ENCODE measurements at places on chromosomes 12 and 14.

DNA sequence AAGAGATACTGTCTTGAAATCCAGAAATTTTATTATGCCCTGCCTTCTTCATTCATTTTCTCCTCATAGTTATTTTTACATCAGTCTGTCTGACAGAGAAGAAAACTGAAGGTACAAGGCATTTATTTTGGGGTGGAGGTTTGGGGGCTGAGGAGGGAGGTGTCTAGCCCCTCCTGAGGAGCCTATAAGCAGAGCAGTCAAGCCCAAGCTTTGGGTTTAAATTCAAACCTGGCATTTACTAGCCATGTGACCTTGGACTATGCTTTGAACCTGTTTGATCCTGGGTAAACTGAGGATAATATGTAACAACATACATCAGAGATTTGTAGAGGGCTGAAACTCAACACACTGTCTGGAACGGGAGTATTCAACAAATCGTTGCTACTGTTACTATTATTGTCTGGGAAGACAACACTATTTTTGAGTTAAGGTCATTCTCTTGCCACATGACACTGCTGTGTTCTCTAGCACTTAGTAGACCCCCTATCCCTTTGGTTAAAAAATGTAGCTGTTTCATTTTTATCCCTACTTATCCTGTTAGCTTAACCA lies 66.1 kb upstream of the STRN3 start:
- DNase-seq: no peak
- no peak overlapping the region for H3K27ac ChIP-seq
- H3K36me3 ChIP-seq: peaks cover under 1% of the 10 kb centered on the region
- H3K4me1 ChIP-seq: peaks cover 20% of the 10 kb centered on the region

GRCh38 chr12:118773956-118774723 lies 207.2 kb upstream of the SRRM4 start:
- H3K27ac ChIP-seq: no peak overlapping the region
- DNase-seq: no peak
- no peaks in the 10 kb centered on the region for H3K27me3 ChIP-seq
- H3K4me3 ChIP-seq: no peak overlapping the region
- H3K36me3 ChIP-seq: no peaks in the 10 kb centered on the region

- no peaks in the 10 kb centered on the region for H3K4me1 ChIP-seq
- peak; percentile 14 for DNase-seq
- no peaks in the 10 kb centered on the region for H3K36me3 ChIP-seq
- H3K27ac ChIP-seq: no peak overlapping the region
- H3K4me3 ChIP-seq: no peak overlapping the region
These were observed 8.7 kb upstream of the CKAP4 start for GRCh38 chr12:106256524-106256923.

DNA sequence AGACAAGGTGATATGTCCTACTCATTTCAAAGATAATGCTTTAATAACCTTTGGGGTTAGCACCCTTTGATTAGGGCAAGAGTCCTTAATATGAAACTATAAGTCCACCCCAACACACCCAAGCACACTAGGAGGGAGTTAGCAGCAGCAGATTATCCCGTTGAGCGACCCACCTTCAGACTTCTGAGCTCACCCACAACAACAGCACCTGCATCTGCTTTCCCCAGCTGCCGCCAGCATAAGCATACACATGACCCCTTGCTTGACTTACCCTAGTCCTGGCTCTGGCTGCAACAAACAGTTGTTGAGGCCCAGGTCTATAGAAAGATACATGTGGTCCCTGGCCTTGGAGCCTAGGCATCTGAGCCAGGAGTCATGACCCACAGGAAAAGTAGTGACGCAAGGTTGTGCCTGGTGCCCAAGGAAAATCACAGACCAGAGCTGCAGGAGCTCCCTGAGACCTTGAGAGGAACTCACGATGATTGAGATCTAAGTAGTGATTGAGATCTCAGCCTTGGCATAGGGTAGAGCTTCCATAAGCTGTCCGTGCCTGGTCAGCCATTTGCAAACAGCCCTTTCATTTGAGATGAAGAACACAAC lies 19.0 kb downstream of the ZDHHC22 start:
- DNase-seq: no peak
- peaks cover 33% of the 10 kb centered on the region for H3K4me1 ChIP-seq
- H3K27ac ChIP-seq: no peak overlapping the region
- H3K36me3 ChIP-seq: no peaks in the 10 kb centered on the region
- no peaks in the 10 kb centered on the region for H3K27me3 ChIP-seq
- H3K4me3 ChIP-seq: no peak overlapping the region

DNA sequence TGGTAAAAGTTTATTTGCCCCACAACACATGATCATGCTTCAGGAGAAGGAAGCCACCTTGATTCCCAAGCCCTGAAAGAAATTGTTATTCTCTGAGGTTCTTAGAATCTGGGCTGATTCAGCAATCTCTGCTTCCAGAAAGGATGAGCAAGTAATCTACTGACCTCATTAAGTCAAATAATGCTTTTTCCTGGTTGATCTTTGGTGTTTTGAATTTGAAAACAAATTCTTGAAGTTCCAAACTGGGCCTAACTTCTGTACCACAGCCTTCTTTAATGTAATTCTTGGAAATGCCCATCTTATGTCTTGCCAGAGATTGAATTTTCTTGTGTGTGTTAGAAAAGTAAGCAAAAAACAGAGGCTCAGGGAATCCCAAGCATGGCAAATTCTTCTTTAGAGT lies 319.2 kb upstream of the DDHD1 start:
- H3K4me1 ChIP-seq: peaks cover 27% of the 10 kb centered on the region
- no peak for DNase-seq
- no peaks in the 10 kb centered on the region for H3K27me3 ChIP-seq
- H3K27ac ChIP-seq: peak overlapping the region; percentile 25
- no peaks in the 10 kb centered on the region for H3K36me3 ChIP-seq

- H3K4me1 ChIP-seq: peaks cover 55% of the 10 kb centered on the region
- no peak for DNase-seq
- no peaks in the 10 kb centered on the region for H3K36me3 ChIP-seq
- H3K4me3 ChIP-seq: no peak overlapping the region
These were observed 121.0 kb downstream of the FBXL14 start for GRCh38 chr12:1473418-1473817.

DNA sequence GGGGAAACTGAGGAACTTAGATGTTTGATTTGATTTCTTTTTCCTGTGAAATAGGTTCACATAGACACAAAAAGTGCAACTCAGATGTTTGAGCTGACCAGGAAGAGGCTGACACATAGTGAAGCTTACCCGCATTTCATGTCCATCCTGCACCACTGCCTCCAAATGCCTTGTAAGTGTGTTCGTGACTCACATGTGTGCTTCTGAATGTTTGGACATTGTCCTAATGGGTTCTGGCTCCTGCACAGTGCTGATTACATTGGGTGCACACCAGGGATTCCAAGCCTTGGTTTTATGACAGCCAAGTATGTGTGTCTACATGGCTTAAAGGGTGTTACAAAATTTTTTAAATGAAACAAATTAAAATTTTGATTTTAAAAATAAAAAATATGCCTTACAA lies 137.4 kb downstream of the DAAM1 start:
- H3K36me3 ChIP-seq: peaks cover 48% of the 10 kb centered on the region
- no peak overlapping the region for H3K27ac ChIP-seq
- no peak for DNase-seq
- H3K4me1 ChIP-seq: peaks cover 48% of the 10 kb centered on the region
- H3K27me3 ChIP-seq: no peaks in the 10 kb centered on the region

- H3K27ac ChIP-seq: no peak overlapping the region
- H3K4me3 ChIP-seq: no peak overlapping the region
- H3K27me3 ChIP-seq: no peaks in the 10 kb centered on the region
- no peak for DNase-seq
These were observed 223.7 kb downstream of the KCNC2 start for GRCh38 chr12:74985986-74986319.

DNA sequence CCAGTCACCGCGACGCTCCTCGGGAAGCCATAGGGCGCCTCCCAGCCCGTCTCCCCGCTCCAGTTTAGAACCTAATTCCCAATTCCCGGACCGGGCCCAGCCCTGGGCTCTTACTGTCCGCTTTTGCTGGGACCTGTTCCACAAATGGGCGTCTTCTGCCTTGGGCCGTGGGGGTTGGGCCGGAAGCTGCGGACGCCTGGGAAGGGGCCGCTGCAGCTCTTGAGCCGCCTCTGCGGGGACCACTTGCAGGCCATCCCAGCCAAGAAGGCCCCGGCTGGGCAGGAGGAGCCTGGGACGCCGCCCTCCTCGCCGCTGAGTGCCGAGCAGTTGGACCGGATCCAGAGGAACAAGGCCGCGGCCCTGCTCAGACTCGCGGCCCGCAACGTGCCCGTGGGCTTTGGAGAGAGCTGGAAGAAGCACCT lies 797 bp downstream of the UNG start:
- peaks cover 3% of the 10 kb centered on the region for H3K27me3 ChIP-seq
- no peak for DNase-seq
- H3K4me1 ChIP-seq: peaks cover 22% of the 10 kb centered on the region
- H3K4me3 ChIP-seq: peak overlapping the region; percentile 81
- H3K27ac ChIP-seq: peak overlapping the region; percentile 84
- peaks cover 9% of the 10 kb centered on the region for H3K36me3 ChIP-seq

- H3K4me3 ChIP-seq: no peak overlapping the region
- H3K4me1 ChIP-seq: no peaks in the 10 kb centered on the region
- H3K36me3 ChIP-seq: no peaks in the 10 kb centered on the region
- no peak for DNase-seq
- H3K27ac ChIP-seq: no peak overlapping the region
- H3K27me3 ChIP-seq: no peaks in the 10 kb centered on the region
These were observed 90.3 kb downstream of the C12orf75 start for GRCh38 chr12:105420659-105421240.

DNA sequence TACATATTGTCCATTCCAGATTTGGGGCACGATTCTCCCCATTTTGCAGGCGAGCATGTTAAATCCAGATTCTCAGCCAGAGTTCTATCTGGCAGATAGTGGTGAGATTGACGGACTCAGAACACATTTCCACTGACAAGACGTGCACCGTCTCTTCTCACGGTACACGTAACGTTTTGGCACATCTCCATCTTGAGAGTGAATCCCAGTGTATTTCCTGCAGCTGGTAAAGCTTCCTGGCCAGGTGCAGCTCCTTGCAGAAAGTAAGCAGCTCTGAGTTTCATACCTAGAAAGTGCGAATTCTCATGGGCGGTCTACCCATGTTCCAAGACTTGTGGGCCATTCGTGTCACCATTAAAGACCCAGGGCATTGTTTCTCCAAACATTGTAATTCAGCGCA lies 102.6 kb downstream of the TSPAN9 start:
- H3K4me3 ChIP-seq: no peak overlapping the region
- H3K27ac ChIP-seq: no peak overlapping the region
- H3K36me3 ChIP-seq: no peaks in the 10 kb centered on the region
- H3K4me1 ChIP-seq: peaks cover 2% of the 10 kb centered on the region
- no peak for DNase-seq

DNA sequence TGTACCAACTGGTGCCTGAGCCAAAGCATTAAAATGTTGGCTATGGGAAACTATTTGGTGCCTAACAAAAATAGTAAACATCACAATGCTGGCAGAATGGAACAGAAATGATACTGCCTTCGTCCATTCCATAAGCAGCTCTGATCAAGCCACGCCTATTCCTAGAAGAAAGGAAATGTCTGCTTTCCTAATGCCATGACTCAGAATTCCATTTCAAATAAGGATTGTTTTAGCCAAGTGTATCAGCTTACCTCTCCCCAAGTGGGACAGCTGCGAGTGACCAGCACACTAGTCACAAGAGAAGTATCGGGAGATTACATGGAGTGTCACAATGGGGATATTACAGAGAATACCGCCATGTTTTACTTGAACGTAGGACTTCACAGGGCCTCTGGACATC lies 38.7 kb downstream of the GLT8D2 start:
- no peaks in the 10 kb centered on the region for H3K4me1 ChIP-seq
- H3K27ac ChIP-seq: no peak overlapping the region
- no peak overlapping the region for H3K4me3 ChIP-seq
- H3K36me3 ChIP-seq: peaks cover 23% of the 10 kb centered on the region
- H3K27me3 ChIP-seq: no peaks in the 10 kb centered on the region
- DNase-seq: no peak

- DNase-seq: no peak
- no peaks in the 10 kb centered on the region for H3K27me3 ChIP-seq
- H3K36me3 ChIP-seq: peaks cover 78% of the 10 kb centered on the region
- H3K4me3 ChIP-seq: no peak overlapping the region
These were observed 25.7 kb upstream of the LRP1-AS start for GRCh38 chr12:57173089-57173488.

- H3K4me1 ChIP-seq: peaks cover 19% of the 10 kb centered on the region
- H3K36me3 ChIP-seq: no peaks in the 10 kb centered on the region
- no peaks in the 10 kb centered on the region for H3K27me3 ChIP-seq
- DNase-seq: peak; percentile 57
- H3K4me3 ChIP-seq: peak overlapping the region; percentile 17
These were observed 14.5 kb upstream of the ACTR6 start for GRCh38 chr12:100186071-100186470.

GRCh38 chr14:22623047-22623446 lies 21.1 kb downstream of the OR6J1 start:
- no peak overlapping the region for H3K4me3 ChIP-seq
- H3K4me1 ChIP-seq: no peaks in the 10 kb centered on the region
- no peak for DNase-seq
- H3K27me3 ChIP-seq: no peaks in the 10 kb centered on the region
- no peak overlapping the region for H3K27ac ChIP-seq
- H3K36me3 ChIP-seq: no peaks in the 10 kb centered on the region

DNA sequence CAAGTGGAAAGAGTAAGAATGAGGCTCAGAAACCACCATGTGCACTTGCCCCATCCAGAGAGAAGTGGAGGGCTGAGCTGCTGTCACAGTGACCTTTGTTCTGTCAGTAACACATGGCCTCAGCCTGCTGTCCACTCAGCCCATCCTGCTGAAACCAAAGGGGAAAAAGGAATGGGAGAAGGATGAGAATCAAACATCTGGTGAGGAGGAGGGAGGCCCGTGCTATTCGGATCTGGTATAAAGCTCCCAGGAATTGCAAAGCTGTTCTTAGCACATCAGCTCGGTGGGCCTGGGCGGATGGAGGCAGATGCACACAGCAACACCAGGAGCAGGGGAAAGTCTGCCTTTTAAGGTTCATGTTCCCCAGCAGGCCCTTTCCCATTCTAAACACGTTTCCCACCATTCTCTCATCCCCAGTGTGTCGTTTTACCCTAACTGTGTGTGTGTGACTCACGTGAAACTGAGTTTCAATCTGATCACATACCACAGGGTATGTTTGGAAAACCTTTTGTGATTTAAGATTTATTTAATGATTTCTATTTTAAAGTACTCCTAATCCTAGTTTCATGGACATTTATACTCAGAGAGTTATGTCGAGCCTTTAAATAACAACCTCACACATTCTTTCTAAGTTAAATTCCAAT lies 36.8 kb downstream of the RTRAF start:
- peak overlapping the region; percentile 52 for H3K27ac ChIP-seq
- no peaks in the 10 kb centered on the region for H3K27me3 ChIP-seq
- no peak overlapping the region for H3K4me3 ChIP-seq

GRCh38 chr14:78022059-78022458 lies 148.1 kb upstream of the NRXN3 start:
- peak; percentile 91 for DNase-seq
- H3K27ac ChIP-seq: no peak overlapping the region
- no peak overlapping the region for H3K4me3 ChIP-seq
- no peaks in the 10 kb centered on the region for H3K4me1 ChIP-seq

GRCh38 chr12:104761611-104762010 lies 196.5 kb downstream of the SLC41A2 start:
- no peak overlapping the region for H3K27ac ChIP-seq
- peak; percentile 60 for DNase-seq
- H3K4me3 ChIP-seq: no peak overlapping the region
- H3K27me3 ChIP-seq: no peaks in the 10 kb centered on the region
